Mucosa of gallbladder (tissue), 1 donor: ENCODE measurements at places on chromosomes 4 and X. TPM values are rescaled to one million over a fixed set of nuclear protein-coding genes. Genes with fewer than 3 reads are reported as not detected.

DNA sequence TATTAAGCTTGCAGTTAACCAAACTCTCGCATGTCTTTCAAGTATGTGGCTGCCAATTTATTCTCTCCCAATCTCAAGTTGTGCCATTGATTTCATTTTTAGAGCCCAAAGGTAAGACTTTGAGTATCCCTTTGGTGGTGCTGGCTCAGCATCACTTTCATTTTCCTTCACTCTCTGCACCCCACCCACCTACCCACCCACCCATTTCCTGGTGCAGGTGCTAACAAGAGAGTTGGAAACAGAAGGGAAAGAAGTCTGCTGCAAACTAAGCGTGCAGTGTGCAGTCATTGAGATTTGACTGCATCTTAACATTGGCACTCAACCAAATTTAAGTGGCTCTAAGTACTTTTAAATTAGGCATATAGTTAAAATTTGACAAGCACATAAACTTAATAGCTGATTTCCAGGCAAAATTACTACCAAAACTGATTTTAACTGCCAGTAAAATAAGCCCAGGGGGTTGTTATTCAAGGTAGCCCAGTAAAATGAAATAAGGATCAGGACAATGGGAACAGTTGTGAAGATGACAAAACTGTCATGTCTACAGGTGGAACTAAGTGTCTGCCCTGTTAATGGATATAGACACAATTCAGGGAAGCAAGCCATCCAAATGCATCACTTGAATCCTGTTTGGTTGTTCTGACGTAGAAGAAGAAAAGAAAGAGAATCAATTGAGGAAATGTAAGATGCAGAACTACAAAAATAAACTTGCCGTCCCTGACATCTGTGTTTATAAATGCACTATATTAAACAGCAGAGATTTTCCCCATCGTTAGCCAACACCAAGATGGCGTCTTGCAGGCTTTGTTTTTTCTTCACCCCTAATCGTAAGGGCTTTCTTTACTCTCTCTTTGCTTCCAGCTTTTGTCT, 184.2 kb downstream of the KDR start:
- no peak for DNase-seq

DNA sequence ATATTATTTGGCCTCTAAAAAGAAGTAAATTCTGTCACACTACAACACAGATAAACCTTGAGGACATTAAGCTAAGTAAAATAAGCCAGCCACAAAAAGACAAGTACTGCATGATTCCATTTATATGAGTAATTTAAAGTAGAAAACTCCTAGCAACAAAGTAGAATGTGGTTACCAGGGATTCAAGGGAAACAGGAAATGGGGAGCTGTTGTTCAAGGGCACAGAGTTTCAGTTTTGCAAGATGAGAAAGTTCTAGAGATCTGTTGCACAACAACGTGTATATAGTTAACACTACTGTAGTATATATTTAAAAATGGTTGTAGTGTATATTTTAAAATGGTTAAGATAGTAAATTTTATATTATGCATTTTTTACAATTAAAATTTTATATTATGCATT, 25.4 kb downstream of the SEC31A start:
- DNase-seq = no peak

DNA sequence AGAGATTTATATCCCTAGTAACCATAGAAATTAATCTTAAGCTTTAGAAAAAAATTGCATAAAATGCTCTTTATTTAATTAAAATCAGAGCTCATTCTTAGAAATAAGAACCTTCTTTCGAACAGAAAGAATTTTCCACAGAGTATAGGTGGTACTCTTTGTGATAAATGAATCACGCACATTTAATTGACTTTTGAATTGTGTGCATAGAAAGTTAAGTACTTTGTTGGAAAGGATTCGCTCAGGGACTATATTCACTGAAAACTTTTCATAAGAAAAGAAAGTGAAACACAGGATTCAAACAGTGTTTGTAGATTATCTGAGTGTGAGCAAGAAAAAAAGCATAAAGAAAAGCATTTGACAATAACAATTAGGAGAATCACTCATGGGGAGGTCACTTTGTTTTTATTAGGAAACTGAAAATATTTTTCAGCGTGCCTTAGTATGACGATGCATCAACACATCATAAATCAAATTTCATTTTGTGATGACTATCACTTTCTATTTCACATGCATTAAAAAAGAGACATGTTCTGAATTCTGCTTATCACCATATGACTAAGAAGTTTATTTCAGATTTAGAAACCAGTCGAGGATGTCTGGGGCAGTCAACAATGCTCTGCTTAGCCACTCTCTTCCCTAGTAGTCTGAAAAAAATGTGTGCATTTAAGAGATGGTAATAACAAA, 49.5 kb downstream of the STX18 start:
- no peak for DNase-seq

The DDX53 gene
- not detected for total RNA-seq

GRCh38 chr4:87270825-87271224, 50.4 kb upstream of the KLHL8 start:
- no peak for DNase-seq
